ENCODE measurements at places on chromosomes 4 and X.

DNA sequence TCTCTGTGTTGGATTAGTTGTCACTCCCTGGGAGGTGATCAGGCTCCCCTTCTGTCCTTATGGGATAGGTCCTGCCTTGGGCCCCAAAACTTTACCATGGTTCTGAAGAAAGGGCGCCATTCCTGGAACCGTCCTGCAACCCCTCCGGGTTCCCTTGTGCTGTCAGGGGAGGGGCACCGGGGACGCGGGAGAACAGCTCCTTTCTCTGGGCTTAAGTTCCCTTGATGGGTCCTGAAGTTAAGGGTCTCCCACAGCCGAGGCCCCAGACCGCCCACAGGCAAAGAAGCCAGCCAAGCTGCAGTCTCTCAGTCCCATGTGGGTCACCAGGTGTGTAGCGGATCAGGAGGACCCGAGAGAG lies 44.8 kb downstream of the UGT2A3 start:
- no peak for DNase-seq

DNA sequence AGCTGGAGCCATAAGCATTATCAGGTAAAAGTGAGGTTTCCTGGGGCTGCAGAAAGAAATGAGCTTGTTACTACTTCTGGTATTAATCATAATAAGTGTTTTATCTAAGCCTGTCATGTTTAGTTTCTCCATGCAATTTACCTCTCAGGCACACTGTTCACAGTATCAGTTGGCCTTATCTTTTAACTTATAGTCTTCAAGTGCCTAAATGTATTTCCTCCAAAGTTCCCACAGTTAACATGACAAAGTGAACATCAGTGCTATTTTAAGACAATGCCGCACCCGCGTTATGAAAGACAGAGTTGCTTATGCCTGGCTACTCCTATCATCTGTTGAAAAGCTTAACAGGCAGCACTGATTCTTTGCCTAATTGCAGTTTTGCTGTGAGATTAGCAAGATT lies 408.7 kb upstream of the FAM241A start:
- no peak for DNase-seq

GRCh38 chr4:163484906-163485305 lies 9.6 kb upstream of the TMA16 start:
- peak; percentile 50 for DNase-seq

DNA sequence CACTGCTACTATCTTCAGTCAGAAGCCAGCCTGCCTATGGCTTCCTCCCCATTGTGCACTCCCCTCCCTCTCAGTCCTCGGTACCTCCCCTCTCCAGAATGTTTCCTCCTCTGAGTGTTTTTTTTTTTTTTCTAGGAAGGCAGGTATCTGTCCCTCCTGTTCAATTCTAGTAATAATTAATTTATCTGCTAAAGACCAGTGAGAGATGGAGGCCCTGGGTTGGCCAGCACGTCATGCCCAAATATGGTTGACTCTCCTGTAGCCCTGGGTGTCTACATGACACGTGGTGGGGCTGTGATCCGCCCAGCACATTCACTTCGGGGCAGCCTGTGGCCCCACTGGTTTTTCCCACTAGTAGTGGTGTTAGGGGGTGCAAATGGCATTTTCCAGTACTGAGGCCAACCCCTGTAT lies 1.8 kb downstream of the FLNA start:
- DNase-seq: no peak

DNA sequence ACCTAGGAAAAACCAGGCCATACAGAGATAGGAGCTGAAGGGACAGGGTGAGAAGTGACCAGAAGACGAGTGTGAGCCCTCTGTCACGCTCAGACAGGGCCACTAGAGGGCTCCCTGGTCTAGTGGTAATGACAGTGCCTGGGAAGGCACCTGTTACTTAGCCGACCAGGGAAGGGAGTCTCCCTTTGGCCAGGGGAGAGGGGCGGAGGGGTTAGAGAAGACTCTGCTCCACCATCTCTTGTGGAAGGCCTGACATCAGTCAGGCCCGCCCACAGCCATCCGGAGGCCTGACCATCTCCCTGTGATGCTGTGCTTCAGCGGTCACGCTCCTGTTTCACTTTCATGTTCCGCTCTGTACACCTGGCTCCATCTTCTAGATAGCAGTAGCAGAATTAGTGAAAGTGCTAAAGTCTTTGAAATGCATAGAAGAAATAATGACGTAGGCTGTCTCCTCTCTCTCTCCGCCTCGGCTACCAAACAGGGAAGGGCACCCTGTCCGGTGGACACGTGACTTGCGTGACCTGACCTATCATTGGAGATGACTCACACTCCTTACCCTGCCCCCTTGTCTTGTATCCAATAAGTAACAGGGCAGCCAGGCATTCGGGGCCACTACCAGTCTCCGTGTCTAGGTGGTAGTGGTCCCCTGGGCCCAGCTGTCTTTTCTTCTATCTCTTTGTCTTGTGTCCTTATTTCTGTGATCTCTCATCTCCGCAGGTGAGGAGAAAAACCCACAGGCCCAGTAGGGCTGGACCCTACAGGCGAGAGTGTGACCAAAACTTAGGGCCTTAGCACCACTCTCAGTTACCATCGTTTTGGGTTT lies 26.7 kb downstream of the HTT-AS start:
- DNase-seq: peak; percentile 85

DNA sequence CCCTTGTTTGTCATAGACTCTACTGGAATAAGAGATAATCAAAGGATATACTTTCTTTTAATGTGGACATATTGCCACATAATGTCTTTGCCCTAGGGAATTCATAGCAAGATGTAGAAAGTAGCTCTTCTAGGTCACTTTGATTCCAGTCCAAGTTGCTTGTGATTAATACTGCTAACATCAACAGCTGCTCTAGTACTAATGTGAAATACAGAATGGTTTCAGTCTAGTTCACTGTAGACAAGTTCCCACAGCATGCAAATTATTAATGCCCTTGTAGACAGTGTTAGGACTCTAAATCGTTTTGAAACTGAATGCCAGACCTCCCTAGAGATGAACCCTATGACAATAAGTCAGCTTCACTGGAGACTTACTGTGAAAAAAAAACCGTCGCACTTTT lies 494.6 kb upstream of the ATOH1 start:
- DNase-seq: no peak

GRCh38 chr4:174613979-174614378 lies 91.7 kb upstream of the HPGD start:
- no peak for DNase-seq

DNA sequence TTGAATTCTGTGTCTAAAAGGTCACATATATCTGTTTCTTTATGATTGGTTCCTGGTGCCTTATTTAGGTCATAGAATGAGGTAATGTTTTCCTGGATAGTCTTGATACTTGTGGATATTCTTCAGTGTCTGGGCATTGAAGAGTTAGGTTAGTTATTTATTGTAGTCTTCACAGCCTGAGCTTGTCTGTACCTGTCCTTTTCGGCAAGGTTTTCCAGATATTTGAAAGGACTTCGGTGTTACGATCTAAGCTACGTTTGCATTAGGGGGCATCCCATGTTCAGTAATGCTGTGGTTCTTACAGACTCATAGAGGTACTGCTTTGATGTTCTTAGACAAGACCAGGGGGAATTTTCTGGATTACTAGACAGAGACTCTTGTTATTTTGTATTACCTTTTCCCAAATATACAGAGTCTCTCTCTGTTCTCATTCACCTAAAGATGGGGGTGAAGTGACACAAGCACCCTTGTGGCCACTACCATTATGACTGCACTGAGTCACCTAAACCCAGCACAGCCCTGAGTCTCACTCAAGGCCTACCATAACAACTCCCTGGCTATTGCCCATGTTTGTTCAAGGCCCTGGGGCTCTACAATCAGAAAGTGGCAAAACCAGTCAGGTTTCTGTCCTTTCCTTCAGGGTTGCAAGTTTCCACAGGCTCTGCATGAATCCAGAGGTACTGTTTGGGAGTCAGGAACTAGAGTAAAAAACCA lies 30.1 kb upstream of the CYSLTR1 start:
- no peak for DNase-seq
